ENCODE measurements at places on chromosomes 13 and 19. TPM values are rescaled to one million over a fixed set of nuclear protein-coding genes. Genes with fewer than 3 reads are reported as not detected.

The PSG2 gene
- polyA plus RNA-seq = not detected

DNA sequence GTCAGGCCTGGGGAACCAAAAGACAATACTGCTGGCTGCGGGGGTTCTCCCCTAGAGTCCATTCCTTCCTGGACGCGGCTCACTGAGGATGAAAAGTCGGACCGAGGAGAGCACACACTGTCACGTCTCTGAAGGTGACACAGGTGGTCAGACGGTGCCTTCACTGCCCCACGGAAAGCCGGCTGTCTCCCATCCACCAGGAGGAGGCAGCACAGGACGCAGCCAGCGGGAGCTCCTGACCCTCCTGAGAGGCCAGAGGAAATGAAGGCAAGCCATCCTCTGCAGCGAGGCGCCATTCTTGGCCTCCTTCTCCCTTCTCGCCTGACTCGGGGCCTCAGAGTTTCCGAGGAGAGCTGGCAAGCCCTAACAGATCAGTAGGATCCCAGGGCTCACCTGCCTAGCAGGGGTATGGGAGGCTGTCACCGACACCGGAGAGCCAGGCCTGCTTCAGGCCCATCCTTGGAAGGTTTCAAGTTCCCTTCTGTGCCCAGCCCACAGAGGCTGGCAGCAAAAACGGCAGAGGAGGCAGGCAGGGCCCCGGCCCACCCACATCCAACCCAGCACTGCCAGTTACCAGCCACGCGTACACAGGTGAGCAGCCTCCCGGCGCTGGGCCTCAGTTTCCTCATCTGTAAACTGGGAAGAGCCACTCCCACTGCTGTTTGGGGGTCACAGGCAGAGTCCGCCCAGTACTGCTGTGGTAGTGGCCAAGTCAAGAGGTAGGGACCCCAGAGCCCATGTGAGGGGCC, 4.5 kb downstream of the REXO1 start:
- DNase-seq = no peak

GRCh38 chr13:21980049-21980448, 309.2 kb downstream of the FGF9 start:
- no peak for DNase-seq

- DNase-seq = no peak
These were observed 60.9 kb downstream of the THSD1 start for GRCh38 chr13:52345048-52345447.

The ZNF575 gene
- 4.0 TPM for polyA plus RNA-seq

- DNase-seq = no peak
These were observed 33.9 kb upstream of the CEACAM21 start for GRCh38 chr19:41541990-41542584.

DNA sequence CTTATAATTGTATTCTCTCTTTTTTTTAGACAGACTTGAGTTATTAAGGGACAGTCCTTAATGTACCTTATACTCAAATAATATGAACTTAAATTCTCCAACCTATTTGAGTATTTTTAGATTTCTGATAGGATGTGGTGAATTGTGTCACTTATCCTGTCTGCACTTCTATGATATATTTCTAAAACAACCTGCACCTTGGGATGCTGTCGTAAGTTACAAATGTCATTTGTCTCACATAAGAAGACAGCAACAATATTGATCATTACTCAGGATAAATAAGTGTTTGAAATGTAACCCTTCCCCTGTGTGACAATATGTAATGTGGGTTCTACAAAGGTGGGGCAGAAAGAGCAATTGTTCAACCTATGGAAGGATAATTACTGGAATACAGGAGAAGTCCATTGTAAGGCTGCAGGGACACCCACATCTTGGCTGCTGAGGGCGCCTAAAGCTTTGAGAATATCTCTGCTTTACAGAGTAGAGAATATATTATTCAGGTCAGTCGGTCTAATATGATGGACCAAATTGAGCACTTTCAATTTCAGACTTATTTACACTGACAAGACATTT, 236.9 kb upstream of the PRR20A start:
- DNase-seq = no peak

The ZNF599 gene
- 11.1 TPM for polyA plus RNA-seq

DNA sequence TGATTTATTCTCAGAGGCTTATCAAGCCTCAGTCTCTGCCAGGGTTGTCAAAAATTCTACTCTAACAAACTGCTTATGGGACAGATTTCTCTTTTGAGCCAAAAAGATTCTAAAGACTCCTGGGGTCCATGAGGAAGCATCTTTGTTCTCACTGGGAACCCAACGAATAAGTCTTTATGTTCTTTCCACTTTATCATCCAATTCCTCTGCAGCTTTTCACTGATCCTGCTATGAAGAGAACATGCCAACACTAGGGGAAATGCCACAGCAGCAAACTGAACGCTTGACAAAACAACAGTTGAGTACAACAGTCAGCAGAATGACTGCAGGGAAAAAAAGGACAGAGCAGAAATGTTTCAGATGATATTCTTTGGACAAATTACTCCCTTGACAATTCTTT, 22.2 kb downstream of the DCLK1 start:
- no peak for DNase-seq

- DNase-seq = no peak
These were observed 2053.6 kb upstream of the PRR20A start for GRCh38 chr13:55087085-55087484.

Data from large intestine (tissue), 12 donors.